Left ventricle myocardium superior (tissue), 1 donor: ENCODE measurements at places on chromosomes 16 and 17. TPM values are rescaled to one million over a fixed set of nuclear protein-coding genes. Genes with fewer than 3 reads are reported as not detected.
A peak's percentile ranks its signal among the peaks of the same experiment; 100 is the strongest.

GGT6 gene
- total RNA-seq: 0.22 TPM

DNA sequence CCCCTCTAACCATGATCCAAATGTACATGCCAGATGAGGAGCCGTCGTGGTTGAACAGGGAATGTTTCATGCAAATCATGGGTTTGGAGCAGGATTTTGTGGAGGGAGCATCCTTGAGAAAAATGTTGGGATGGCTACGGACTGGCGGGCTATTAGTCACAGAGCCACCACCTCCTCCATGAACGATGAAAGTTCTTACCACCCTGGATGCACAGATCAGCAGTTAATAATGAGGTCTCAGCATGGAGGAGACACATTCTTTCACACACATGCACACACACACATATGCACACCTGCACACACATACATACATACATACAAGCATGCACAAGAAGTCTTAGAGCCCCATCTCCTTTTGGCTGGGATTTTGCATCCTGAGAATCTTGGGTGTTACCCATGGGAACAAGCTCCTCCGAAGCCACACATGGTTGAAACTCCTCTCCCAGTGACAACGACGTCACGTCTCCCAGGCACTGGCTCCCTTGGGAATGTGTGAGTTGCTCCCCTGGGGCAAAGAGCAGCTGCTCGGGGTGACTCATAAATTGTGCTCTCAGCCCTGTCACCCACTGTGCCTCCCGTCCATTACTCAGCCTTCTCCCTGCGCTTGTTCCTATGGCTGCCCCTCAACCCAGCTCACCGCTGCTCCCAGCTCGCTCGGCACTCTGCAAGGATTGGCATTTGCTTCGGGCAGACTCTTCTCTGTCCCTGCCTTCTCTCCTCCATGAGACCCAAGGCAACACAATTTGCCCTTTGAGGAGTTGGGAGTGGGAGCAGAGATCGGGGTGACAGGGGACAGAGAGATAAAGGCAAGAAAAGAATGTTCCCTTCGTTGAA lies 344.6 kb downstream of the SOX9 start:
- no peak for DNase-seq

DNAH9 gene
- total RNA-seq: 0.22 TPM

- no peak for DNase-seq
Observed at GRCh38 chr16:10587622-10588021, 7.2 kb upstream of the EMP2 start.

TNS4 gene
- not detected for total RNA-seq

ABCA6 gene
- 21.5 TPM for total RNA-seq

NPIPB6 gene
- 0.40 TPM for total RNA-seq

GRCh38 chr17:81039854-81040758 lies 5.2 kb downstream of the BAIAP2 start:
- no peak for DNase-seq

CMTM2 gene
- total RNA-seq: not detected

DNA sequence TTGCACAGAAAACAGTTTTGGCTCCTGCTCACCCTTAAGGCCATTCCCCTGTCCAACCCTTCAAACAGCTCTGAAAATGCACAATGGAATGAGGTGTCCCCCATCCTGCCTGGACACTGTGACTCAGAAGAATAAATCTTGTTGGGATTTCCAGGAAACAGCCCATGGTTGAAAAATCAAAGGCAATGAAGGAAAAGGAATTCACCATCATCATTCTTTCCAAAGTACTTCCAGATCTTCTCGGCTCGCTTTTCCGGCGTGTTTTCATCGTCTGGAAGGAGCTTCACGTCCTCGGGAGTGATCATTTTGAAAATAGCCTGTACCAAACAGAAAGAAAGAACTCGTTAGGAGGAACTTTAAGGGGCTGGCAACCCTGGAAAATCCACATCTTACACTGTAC lies 4.3 kb downstream of the RCVRN start:
- no peak for DNase-seq

CARD14 gene
- not detected for total RNA-seq

DNA sequence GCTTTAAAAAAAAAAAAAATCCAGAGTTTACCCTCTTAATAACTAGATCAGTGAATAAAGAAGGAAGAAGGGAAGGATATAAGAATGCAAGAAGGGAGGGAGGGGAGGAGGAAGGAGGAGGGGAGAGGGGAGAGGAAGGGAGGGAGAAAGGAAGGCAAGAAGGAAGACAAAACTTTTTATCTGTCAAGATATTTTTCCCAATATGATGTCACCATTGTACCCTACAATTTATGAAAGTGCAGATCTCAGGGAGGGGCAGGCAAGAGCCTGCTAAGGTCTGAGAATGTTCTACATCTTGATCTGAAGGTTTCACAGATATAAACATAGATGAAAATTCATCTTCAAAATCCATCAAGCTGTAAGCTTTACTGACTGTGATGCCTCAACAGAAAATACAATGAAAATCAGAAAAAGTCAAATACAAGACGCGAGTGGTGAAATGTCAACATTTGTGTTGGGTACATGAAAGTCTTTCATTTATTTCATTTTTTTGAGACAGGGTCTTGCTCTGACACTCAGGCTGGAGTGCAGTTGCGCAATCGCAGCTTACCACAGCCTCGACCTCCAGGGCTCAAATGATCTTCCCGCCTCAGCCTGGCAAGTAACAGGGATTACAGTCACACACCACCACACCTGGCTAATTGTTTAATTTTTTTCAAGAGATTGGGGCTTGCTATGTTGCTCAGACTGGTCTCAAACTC lies 57.1 kb upstream of the EMP2 start:
- no peak for DNase-seq

IL34 gene
- 1.5 TPM for total RNA-seq

TM4SF5 gene
- total RNA-seq: not detected

DNA sequence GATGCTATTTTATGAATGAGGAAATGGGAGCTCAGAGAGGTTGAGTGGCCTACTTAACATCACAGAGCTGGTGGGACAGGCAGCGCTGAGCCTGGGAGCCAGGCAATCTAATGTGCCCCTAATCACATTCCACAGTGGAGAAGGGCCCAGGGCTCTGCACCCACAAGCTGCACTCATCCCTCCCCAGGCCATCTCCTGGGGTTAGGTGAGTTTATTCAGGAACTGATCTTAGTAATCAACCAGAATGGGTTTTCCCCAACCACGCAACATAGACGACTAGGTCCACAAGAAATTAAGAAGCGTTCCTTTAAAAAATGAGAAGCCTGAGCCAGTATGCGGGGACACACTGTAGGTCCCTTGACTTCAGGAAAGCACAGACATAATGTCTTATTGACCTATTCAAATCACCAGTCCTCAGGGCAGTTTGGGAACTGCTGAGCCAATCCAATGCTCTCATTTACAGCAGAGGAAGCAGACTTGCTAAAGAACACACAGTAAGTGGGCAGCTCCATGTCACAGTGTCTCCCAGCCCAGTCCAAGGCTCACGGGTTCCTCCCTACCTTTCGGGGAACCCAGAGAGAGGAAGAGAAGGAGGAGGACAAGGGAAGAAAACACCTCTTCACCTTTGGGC lies 2.3 kb downstream of the MPP3 start:
- DNase-seq: no peak

- no peak for DNase-seq
Observed at GRCh38 chr17:18122990-18123753, 14.6 kb downstream of the MYO15A start.

DYNLRB2 gene
- total RNA-seq: not detected

RAB37 gene
- 2.8 TPM for total RNA-seq

GRCh38 chr16:82626791-82627261 lies at the start of gene CDH13:
TSS of gene CDH13 (plus strand) at chr16:82626969.
- peak; percentile 71 for DNase-seq

DNA sequence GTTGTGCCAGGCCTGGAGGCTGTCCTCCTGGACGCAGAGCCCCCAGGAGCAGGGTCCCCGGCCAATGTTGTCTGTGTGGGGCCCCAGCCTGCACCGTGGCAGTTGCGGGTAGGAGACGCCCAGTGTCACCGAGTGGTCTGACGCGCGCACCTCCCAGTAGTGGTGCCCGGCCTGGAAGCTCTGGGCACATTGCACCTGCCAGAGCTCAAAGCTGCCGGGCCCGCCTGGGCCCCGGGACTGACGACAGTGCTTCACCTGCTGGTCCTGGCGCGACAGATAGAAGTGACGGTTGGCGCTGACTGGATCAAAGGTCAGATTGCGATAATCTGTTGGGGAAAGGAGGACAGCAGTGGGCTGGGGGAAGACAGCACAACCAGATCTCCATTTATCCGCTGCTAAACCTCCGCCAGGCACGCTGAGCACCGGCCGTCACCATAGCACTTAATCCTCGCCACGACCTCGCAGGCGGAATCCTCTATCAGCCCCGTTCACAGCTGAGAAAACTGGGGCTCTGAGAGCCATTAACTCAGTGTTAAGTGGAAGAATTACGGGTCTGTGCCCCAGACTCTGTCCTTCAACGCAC lies 5.6 kb downstream of the TRIM65 start:
- DNase-seq: no peak
